ENCODE measurements at places on chromosomes 16 and 17.

DNA sequence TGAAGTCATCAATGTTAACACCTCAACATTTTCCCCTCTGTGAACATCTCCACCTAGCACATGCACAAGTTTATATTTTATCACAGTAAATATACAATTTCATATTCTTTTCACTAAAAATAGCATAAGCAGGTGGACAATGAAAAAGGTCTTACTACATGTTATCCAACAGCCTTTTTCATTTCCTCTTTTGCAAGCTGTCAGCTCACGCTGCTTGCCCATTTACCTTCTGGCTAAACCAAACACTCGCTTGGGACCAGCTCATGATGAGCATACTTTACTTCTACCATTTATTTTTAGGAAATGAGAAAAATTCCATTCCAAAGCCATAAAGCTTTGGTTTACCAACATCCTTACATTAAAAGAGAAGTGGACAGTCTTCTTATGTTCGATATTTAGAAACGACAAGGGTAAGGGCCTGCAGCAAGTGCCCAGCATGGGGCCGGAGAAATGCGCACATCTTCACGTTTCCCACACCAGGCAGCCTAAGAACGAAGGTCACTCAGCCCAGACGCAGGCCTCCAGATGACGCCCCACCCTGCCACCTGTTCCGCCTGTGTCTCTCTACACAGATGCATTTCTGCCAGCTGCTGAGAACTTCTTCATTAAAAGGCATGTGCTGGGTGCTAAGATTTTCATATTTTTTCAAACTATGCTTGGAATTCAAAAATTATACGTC is 13.9 kb downstream of the SNN start:
- no peak for DNase-seq

DNA sequence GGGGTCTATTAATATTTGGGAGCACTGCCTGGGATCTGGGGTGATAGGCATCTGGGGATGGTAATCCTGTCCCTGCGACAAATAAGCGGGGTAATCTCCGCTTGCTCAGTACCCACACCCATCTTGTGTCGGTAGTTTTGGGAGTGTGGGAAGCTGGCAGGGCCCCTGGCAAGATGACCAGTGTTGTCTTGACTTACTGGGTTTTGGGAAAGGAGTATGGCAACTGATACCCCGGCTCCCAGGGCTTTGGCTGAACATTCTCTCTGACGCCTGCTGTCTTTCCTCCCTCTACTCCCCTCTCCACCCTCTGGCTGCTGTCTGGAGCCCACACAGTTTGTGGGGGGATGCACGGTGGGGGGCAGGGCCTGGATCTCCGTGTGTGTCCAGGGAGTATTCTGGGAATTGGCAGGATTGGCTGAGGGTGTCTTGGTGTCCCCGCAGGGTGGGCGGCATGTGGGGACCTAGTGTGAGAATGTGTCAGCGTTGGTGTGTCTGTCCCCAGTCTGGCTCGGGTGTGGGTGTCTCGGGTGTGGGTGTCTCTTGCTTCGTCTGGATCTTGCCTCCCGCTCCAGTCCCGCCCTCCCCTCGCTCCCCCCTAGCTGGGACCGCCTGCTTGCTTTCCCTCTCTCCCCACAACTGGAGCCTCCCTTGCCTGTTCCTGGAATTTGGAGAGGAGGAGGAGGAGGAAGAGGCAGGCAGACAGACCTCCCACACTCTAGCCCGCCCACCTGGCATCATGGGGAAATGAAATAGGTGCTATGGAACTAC is 12.0 kb downstream of the RARA start:
- no peak for DNase-seq

- peak; percentile 96 for DNase-seq
Measured at GRCh38 chr17:65785109-65785508, 223.7 kb upstream of the AXIN2 start.

DNA sequence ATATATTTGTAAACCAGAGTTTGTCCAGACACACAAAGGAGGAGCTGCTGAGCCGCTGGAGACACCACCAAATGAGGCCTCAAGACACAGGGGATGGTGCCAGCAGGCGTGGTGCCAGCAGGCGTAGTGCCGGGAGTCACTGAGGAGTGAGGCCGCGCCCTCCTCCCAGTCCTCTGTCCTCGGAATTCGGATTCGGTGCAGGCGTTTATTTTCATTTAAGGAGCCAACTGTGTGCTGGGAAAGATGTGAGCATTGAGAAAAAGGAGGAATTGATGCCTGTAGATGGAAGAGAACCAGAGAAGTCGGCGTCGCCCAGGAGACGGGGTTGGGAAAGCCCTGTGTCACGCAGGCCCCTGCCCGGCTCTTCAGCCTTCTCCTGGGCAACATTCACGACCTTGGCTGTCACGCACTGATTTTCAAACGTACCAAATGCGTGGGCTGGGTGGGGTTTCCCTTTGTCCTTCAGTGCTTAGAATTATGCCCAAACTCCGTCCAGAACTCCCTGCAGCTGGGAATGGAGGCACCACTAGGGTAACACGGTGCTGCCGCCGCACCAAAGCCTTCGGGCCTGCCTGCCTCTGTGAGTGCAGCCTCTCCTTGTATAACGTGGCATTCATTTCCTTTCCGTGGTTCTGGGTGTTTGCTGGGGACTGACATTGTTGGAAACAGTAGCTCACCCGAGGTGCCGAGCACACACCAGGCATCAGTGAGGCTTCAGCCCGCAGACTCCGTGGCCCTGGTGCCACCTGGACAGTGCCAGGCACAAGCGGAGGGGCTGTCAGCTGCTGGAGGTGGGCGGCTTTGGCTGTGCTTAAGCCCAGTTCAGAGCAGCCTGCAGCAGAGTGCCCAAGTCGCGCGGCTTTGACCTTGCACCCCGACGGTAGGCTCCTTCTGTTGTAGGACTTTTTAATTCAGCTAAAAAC is 49.0 kb upstream of the CHMP6 start:
- peak; percentile 86 for DNase-seq

GRCh38 chr16:49023050-49023449 is 258.6 kb downstream of the CBLN1 start:
- no peak for DNase-seq

GRCh38 chr16:67892899-67893742 is at the start of gene PSKH1:
Gene PSKH1 (plus strand): TSS chr16:67893254. CDS start chr16:67908750, 15,496 bp downstream.
- peak; percentile 96 for DNase-seq

- no peak for DNase-seq
Measured at GRCh38 chr17:14580499-14580898, 279.6 kb downstream of the HS3ST3B1 start.

GRCh38 chr17:36544307-36545076 is at the start of gene GGNBP2:
Gene GGNBP2 (plus strand): TSS chr17:36544919. CDS start chr17:36545725, 806 bp downstream.
- peak; percentile 97 for DNase-seq

DNA sequence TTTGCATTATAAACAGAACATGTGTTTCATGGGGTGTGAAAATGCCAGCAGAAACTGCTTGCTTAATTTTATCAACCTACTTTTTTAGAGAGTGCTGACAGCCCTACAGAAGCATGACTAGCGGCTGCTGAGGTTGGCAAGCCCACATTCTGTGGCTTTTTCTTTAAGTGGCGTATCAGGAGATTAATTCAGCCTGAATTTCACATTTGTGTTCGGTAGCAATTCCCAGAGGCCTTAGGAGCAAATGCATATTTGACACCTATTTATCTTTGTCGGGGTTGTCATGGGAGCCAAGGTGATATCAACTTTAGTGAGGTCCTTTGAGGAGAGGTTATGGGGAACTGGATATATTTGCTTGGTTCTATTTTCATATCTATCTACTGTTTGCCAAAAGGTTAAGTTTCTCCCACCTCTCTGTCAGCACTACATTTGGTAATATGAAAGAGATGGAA is 140.9 kb downstream of the KCNJ2 start:
- DNase-seq, result no peak

GRCh38 chr16:72242757-72243156 is 70.8 kb upstream of the PMFBP1 start:
- no peak for DNase-seq

GRCh38 chr16:4572715-4573114 is 16.6 kb downstream of the C16orf96 start:
- no peak for DNase-seq

DNA sequence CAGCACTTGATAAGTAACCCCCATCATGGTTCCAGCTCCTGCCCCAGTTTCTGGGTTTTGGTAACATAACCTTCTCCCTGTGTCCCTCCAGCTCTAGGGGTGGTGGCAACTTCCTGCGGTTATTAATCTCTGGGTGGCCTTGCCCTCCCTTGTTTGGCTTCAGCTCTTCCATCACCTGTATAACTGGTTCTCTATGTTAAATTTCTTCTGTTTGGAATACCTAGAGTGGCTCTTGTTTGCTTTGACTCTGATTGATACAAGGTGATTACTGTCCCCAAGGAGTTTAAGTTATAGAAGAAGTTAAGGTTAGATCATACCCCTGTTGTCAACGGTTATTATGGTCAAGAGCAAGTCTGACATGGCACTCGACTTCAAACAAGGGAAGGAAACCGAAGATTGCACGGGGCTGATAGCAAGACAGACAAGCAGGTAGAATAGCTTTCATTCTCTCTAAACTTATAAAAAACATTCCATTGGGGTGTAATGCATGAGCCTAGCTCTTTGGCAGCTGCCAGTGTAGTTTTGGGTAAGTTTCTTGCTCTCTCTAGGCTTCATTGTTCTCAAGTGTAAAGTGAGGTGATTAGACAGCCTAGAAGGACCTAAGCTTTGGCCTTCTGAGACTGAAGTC is 11.0 kb upstream of the CCR7 start:
- DNase-seq, result no peak

GRCh38 chr16:81138831-81139557 is 42.8 kb upstream of the GCSH start:
- no peak for DNase-seq

GRCh38 chr17:42459801-42460281 is 1.2 kb downstream of the ATP6V0A1 start:
- DNase-seq, result peak; percentile 75

DNA sequence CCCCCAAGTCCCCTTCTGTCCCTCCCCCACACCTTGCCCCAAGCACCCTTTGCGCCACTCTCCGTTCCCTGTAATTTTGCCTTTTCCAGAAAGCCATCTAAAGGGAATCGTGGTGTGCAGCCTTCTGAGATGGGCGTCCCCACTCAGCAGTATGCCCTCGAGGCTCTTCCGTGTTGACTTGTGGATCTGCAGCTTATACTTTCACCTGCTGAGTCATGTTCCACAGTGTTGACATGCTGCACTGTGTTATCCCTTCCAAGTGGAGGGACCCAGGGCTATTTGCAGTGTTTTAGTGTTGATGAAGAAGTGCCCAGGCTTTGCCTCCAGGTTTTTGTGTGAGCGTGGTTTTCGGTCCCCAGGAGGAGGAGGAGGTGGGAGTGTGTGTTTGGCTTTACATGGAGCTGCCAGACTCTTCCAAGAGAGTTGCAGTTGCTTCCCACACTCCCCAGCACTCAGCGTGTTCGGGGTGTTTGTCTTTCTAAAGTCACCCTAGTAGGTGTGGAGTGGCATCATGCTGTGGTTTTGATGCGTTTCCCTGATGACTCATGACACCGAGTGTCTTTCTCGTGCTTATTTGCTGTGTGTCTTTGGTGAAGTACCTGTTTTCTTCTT is 32.1 kb upstream of the JPT2 start:
- peak; percentile 70 for DNase-seq

GRCh38 chr17:44176671-44177501 is 6.4 kb downstream of the ASB16 start:
- DNase-seq, result no peak

DNA sequence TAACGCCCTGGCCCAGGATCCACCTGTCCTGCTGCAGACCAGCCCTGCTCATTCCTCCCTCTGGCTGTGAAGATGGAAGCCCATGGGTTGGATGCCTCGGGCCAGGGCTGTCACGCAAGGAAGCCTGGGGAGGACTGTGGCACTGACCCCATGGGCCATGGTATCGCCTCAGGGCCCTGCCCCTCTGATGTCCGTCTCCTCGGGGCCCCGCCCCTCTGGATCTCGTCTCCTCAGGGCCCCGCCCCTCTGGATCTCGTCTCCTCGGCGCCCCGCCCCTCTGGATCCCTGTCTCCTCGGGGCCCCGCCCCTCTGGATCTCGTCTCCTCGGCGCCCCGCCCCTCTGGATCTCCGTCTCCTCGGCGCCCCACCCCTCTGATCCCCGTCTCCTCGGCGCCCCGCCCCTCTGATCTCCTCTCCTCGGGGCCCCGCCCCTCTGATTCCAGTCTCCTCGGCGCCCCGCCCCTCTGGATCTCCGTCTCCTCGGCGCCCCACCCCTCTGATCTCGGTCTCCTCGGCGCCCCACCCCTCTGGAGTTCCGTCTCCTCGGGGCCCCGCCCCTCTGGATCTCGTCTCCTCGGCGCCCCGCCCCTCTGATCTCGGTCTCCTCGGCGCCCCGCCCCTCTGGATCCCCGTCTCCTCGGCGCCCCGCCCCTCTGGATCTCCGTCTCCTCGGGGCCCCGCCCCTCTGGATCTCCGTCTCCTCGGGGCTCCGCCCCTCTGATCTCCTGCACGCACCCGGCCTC is 24.0 kb downstream of the METRNL start:
- DNase-seq, result no peak

GRCh38 chr17:82978765-82979349 is 100.6 kb upstream of the METRNL start:
- no peak for DNase-seq

DNA sequence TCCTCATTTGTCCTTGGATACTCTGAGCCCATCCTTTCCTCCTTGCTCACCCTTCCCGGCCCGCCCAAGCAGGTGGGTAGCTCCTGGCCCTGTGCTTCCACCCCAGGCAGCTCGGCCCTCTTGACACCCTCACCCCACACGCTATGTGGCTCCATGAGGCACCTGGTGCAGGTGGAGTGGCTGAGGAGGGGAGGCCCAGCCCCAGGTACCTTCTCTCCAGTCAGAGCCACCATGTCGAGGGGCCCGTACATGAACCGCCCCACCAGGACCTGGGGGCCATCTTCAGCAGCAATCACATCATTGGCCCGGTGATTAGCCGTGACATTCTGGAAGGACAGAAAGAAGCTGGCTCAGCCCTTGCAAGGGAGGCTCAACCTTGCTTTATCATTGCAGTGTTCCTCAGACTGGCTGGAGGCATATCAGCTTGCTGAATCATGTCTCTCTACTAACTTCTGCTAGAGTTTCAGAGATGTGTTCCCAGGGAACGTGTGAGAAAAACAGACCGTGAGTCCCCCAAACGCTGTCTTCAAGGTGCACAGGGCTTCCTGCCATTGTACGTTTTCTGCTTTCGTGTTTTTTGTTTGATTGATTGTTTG is 20.3 kb downstream of the PIMREG start:
- peak; percentile 20 for DNase-seq

DNA sequence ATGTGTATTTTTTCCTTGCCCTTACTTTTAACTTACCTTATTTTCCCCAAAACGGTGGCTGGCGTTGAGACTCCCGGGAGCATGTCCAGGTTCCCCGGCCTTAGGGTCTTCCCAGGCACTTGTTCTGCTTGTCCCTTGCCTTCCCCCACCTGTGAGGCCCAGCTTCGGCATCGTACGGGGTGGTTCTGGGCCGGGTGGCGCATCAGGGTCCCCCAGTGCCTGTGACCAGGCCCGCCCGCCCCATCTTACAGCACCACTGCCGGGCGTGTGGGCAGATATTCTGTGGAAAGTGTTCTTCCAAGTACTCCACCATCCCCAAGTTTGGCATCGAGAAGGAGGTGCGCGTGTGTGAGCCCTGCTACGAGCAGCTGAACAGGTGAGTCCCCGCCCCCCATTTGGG is 7.4 kb downstream of the HGS start:
- DNase-seq, result no peak

DNA sequence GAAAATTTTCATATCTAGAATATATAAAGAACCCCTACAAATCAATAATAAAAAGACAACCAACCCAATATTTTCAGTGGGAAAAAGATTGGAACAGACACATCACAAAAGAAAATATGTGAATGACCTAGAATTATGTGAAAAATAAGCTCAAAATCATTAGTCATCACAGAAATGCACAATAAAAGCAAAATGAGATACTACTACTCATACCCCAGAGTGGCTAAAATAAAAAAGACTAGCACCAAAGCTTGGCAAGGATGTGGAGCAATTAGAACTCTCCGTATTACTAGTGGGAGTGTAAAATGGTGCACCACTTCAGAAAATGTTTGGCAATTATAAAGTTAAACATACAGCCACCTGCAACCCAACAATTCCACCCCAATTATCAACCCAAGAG is 48.0 kb upstream of the CDH5 start:
- no peak for DNase-seq

All from choroid plexus epithelial cell (primary cell).